ENCODE measurements at places on chromosomes 12 and 14.

- peak; percentile 34 for DNase-seq
Measured at GRCh38 chr12:30296486-30296885, 399.2 kb downstream of the IPO8 start.

- DNase-seq = peak; percentile 29
Measured at GRCh38 chr12:64696080-64696741, 63.0 kb downstream of the GNS start.

DNA sequence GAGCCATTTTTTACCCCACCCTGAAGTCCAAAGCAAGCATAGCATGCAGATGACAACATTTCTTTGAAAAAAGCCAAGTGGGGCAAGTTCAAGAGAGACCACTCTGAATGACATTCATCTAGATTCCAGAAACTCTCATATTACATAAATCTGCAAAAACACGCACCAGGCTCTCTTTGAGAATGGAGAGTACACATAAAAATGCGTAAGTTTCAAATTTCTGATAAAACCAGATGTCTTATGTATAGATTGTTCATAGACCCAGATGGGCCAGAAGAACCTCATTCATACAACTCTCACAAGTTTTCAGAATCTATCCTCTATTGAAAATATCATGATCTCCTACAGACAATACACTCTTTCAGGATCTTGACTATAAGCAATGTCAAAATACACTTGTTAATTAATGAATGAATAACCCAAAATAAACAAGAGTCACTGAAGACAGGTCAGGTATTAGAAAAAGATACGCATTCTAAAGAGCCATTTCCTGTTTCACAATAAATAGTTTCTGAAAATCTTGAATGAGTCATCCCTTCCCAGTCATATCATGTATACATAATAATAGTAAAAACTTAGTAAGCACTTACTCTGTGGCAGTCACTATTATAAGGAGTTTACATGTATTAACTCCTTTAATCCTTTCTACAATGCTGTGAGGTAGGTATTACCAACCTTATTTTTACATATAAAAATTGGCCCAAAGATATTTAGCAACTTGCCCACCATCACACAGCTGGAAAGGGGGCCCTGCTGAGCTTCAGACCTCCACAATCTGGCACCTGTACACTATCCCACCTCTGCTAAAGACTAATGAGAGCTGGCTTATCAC lies 72.0 kb downstream of the PPP2R5E start:
- DNase-seq = peak; percentile 61

- DNase-seq = no peak
Measured at GRCh38 chr12:41920355-41920754, 224.3 kb downstream of the GXYLT1 start.

DNA sequence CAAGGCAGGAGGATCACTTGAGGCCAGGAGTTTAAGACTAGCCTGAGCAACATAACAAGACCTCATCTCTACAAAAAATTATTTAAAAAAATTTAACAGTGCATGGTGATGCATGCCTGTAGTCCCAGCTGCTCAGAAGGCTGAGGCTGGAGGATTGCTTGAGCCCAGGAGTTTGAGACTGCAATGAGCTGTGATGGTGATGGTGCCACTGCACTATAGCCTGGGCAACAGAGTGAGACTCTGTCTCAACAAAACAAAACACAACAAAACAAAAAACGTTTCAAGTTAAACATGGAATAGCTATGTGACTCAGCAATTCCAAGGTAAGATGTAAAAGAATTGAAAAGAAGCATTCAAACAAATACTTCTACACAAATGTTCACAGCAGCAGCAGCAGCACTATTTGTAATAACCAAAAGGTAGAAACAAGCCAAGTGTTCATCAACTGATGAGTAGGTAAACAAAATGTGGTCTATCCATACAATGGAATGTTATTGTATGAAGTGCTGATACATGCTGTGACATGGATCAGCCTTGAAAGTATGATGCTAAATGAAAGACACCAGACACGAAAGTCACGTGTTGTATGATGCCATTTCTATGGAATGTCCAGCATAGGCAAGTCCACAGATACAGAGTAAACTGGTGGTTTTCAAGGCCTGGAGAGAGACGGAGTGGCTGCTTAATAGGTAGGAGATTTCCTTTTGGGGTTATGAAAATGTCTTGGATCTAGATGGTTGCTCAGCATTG lies 31.4 kb downstream of the CFAP251 start:
- DNase-seq = peak; percentile 87

GRCh38 chr14:81676879-81677278 lies 143.2 kb upstream of the SEL1L start:
- no peak for DNase-seq

Measured in LHCN-M2 (cell line).